Gastrocnemius medialis (tissue), 4 donors: ENCODE measurements at places on chromosomes 2 and 18. TPM values are rescaled to one million over a fixed set of nuclear protein-coding genes. Genes with fewer than 3 reads are reported as not detected.
A peak's percentile ranks its signal among the peaks of the same experiment; 100 is the strongest.

DNA sequence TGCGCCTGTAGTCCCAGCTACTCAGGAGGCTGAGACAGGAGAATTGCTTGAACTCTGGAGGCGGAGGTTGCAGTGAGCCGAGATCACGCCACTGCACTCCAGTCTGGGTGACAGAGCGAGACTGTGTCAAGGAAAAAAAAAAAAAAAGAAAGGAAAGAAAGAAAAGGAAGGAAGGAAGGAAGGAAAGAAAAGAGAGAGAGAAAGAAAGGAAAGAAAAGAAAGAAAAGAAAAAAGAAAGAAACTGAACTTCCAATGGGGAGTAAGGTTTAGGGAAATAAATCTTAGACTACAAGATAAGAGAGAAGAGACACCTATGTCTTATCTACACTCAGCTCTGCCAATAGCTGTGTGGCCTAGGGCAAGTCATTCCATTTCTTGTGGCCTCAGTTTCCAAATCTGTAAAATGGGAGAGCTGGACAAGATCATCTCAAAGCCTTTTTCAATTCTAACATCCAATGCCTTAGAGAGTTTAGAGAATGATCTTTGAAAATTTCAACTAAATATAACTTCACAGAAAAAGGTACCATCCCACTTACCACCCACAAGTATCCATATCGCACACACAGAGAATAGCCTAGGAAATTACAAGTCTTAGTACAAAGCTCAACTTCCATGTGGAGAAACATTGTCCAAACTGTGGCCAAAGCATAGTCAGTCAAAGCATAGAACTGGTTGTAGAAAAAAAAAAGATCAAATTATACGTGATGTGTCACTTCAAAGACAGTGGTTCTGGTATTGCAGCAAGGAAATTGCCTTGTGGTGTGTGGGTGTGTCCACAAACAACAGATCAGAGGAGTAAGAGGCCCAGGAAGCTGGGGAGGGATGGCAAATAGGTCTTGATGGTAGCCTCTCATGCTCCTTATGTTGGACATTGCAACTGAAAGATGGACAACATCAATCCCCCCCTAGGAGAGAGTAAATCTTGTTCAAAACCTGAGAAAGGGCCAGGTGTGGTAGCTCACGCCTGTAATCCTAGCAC lies 42.4 kb downstream of the SLC14A2 start:
- no peak overlapping the region for H3K27ac ChIP-seq
- no peaks in the 10 kb centered on the region for H3K4me1 ChIP-seq
- no peaks in the 10 kb centered on the region for H3K36me3 ChIP-seq
- H3K27me3 ChIP-seq, result no peaks in the 10 kb centered on the region
- no peak overlapping the region for H3K4me3 ChIP-seq

ZAP70 gene
- not detected for total RNA-seq

DNA sequence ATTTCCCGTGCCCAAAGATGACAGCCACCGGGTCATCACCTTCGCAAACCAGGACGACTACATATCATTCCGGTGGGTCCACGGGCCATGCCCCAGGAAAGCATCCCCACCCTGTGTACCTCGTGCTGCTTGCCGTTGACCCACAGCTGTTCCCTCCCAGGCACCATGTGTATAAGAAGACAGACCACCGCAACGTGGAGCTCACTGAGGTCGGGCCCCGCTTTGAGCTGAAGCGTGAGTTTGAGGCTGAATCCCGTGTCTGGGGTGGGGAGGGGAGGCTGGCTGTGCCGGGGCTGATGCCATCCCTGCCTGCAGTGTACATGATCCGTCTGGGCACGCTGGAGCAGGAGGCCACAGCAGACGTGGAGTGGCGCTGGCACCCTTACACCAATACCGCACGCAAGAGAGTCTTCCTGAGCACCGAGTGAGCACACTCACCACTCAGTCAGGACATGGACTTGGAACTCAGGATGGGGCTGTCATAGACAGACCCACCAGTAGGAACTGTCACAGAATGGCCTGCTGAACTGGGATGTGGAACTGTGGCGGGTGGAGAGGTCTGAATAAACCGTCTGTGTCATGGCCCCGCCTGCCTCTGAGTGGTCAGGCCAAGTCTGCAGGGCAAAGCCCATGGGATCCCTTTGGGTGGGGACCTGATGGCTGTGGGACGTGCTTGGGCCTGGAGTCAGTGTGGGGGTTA lies 3.5 kb downstream of the IMP4 start:
- no peak overlapping the region for H3K27ac ChIP-seq
- H3K27me3 ChIP-seq, result no peaks in the 10 kb centered on the region
- no peak overlapping the region for H3K4me3 ChIP-seq
- H3K4me1 ChIP-seq, result peaks cover 19% of the 10 kb centered on the region
- no peak for DNase-seq

LONRF2 gene
- 7.6 TPM for total RNA-seq

DNA sequence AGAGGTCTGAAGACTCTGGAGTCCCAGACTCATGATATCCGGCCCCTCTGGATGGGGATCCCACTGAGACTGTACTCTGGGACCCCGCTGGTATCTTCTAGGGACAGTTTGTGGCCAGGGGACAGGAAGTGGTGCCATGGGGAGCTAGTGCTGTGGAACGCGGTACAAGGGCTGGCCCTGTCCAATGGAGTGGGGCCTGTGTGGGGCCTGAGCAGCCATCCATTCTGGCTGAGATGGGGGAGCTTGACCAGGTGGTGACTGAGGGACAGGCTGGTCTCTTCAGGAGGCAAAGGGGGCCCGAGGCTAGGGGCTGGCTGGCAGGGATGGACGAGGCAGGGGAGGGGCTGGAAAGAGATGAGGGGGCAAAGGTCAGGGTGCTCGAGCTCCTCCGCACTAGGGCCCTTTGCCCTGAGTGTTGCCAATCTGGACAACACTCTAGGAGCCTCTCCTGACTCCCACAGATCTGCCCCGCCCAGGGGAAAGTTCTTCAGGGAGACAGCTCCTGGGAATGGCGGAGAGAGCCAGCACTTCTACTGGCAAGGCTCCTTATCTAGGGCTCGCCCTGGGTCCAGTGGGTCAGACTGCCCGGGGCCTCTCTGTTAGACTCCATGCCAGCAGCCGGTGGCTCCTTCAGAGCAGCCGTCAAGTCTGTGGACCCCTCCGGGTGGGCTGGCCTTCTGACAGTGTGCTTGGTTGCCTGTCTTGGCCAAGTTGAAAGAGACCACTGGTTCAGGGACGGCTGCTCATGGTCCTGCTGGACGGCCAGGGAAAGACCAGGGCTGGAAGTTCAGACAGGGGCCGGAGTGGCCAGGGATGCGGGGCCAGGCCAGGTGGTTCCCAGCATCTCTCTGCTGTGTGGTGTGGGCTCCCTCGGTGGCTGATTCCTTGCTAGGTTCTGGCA lies 12.3 kb downstream of the MALL start:
- peaks cover 13% of the 10 kb centered on the region for H3K4me1 ChIP-seq
- DNase-seq, result no peak
- no peak overlapping the region for H3K27ac ChIP-seq
- no peaks in the 10 kb centered on the region for H3K36me3 ChIP-seq

DNA sequence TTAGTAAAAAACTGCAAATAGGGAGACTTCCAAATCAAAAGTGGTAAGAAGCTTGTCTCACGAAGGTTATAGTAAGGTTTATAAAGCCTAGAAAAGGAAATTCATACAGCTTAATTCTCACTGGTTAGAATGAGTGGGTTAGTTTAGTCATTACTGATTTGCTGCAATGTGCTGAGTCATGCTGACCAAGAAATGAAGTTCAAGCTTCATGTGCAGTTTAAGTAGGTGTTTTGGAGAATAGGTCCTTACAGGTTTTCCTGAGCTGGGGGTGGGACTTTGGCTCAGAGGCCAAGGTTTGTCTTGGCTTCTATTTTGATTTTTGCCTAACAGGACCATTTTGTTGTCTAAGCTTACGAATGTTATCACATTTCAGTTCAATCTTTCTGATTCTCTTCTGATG lies 15.1 kb downstream of the CLIP4 start:
- H3K27me3 ChIP-seq, result no peaks in the 10 kb centered on the region
- H3K4me3 ChIP-seq, result no peak overlapping the region
- peak overlapping the region; percentile 74 for H3K27ac ChIP-seq
- DNase-seq, result no peak
- H3K36me3 ChIP-seq, result no peaks in the 10 kb centered on the region
- H3K4me1 ChIP-seq, result peaks cover 11% of the 10 kb centered on the region

DNA sequence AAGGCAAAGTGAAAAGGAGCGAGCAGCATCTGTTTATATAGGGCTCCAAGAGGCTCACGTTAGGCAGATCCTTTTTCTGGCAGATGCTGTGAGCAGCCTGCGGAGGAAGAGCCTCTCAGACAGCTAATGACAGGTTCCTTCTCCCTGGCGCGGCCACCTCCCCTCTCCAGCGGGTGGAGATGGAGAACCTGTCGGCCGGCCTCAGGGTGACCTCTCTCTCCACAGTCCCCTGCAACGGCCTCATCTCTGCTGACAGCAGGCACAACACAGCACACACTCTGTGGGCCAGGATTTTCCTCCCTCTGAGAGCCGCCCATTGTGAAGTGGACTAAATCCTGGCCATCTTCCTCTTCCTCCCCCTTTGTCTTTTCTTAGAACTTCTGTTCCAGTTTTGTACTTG lies 119.8 kb downstream of the PRKCE start:
- no peaks in the 10 kb centered on the region for H3K27me3 ChIP-seq
- DNase-seq, result no peak
- H3K27ac ChIP-seq, result no peak overlapping the region
- peaks cover 17% of the 10 kb centered on the region for H3K4me1 ChIP-seq

CCDC141 gene
- 0.85 TPM for total RNA-seq

- no peak overlapping the region for H3K27ac ChIP-seq
- no peaks in the 10 kb centered on the region for H3K36me3 ChIP-seq
- no peaks in the 10 kb centered on the region for H3K4me1 ChIP-seq
- DNase-seq, result no peak
- H3K4me3 ChIP-seq, result no peak overlapping the region
- H3K27me3 ChIP-seq, result no peaks in the 10 kb centered on the region
Measured at GRCh38 chr18:67425672-67426071, 90.8 kb downstream of the DSEL start.

ITPRIPL1 gene
- total RNA-seq, result not detected

DNA sequence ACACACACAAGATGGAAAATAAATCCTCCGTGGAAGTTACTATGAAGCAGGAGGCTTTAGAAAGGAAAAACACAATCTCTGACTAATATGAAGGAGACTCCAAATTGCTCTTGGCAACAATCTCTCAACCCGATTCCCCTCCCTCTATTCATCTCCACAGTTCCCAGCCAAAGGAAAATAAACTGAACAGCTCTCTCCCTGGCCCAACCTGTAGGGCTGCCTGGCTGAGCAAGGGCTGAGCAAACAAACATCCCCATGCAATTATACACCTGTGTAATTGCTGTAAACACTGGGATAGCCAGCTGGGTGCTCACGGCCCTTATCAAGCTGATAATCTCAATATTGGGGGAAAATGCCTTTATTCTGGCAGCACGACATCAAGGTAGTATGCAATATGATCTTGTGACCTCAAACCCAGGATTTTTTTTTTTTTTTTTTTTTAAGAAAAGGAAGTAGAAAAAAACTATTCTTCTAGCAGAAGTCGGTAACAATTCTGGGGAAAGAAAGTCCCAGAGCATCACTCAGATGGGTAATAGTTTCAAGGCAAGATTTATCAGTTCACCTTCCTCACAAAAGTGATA lies 203.3 kb upstream of the SMAD2 start:
- no peak overlapping the region for H3K4me3 ChIP-seq
- H3K27ac ChIP-seq, result no peak overlapping the region

DNA sequence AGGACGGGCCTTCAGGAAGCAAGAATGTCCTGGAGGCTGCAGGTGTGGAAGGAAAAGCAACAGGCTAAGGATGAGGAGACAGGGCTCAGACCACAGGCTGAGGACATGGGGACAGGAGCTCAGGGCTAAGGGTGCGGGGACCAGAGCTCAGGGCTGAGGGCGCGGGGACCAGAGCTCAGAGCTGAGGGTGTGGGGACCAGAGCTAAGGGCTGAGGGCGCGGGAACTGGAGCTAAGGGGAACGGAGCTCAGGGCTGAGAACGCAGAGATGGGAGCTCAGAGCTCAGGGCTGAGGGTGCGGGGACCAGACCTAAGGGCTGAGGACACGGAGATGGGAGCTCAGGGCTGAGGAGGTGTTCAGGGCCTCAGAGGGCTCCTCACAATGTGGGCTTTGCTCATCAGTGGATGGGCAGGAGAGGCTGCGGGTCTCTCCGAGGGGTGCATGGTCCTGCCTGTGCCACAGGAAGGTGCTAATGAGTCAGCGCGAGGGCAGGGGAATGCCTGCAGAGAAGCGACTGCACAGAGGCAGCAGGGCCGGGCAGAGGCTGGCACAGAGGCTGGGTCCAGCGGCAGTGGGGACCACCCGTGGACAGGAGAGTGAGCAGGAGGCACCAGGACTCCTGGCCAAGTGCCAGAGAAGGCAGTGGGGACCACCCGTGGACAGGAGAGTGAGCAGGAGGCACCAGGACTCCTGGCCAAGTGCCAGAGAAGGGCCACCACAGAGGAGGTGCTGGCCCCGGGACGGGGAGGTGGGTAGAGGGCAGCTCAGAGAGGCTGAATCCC lies 271.7 kb downstream of the TWIST2 start:
- no peaks in the 10 kb centered on the region for H3K27me3 ChIP-seq
- H3K4me1 ChIP-seq, result no peaks in the 10 kb centered on the region
- H3K27ac ChIP-seq, result peak overlapping the region; percentile 61
- no peak for DNase-seq
- H3K4me3 ChIP-seq, result no peak overlapping the region

DUSP28 gene
- total RNA-seq, result 7.6 TPM

MC5R gene
- not detected for total RNA-seq

C2orf78 gene
- total RNA-seq, result not detected

GRCh38 chr2:85698880-85699254 lies 4.7 kb downstream of the GNLY start:
- H3K36me3 ChIP-seq, result no peaks in the 10 kb centered on the region
- H3K27ac ChIP-seq, result no peak overlapping the region
- H3K27me3 ChIP-seq, result no peaks in the 10 kb centered on the region
- H3K4me1 ChIP-seq, result peaks cover under 1% of the 10 kb centered on the region
- H3K4me3 ChIP-seq, result no peak overlapping the region

DNA sequence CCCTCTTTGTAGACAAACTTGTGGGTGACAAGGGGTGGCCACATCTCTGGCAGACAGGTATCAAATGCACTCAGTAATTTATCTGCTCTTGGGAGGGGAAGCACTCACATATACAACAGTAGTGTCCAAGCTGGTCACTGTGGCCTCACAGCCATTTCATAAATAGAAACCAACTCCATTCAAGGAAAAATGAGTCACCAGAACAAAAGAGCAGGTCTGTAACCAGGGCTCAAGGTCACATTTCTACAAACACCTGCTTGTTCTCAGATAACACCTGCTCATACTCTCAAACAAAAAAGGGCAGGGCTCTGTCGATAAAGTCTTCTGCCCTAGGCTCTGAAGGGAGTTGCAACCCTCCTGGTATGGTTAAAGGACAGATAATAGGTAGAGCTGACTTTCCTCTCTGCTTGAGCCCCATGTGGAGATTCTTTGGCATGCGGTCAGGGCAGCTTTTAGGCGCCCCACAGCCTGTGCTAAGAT lies 459.0 kb downstream of the BCL11A start:
- peaks cover 13% of the 10 kb centered on the region for H3K4me1 ChIP-seq
- DNase-seq, result peak; percentile 28
- H3K36me3 ChIP-seq, result no peaks in the 10 kb centered on the region
- peak overlapping the region; percentile 13 for H3K27ac ChIP-seq

ALLC gene
- total RNA-seq, result not detected

GRCh38 chr2:195049372-195050031 lies 607.5 kb upstream of the SLC39A10 start:
- no peaks in the 10 kb centered on the region for H3K36me3 ChIP-seq
- no peak for DNase-seq
- H3K4me3 ChIP-seq, result no peak overlapping the region
- no peak overlapping the region for H3K27ac ChIP-seq
- no peaks in the 10 kb centered on the region for H3K27me3 ChIP-seq
